ENCODE measurements at places on chromosomes 11 and 22. TPM values are rescaled to one million over a fixed set of nuclear protein-coding genes. Genes with fewer than 3 reads are reported as not detected.

MRGPRF gene
- not detected for total RNA-seq

CD3D gene
- 491 TPM for total RNA-seq

GPHA2 gene
- not detected for total RNA-seq

BCO2 gene
- 0.49 TPM for total RNA-seq

- peaks cover 14% of the 10 kb centered on the region for H3K4me1 ChIP-seq
- no peaks in the 10 kb centered on the region for H3K27me3 ChIP-seq
- no peak overlapping the region for H3K4me3 ChIP-seq
- no peak for DNase-seq
- peaks cover 17% of the 10 kb centered on the region for H3K36me3 ChIP-seq
- no peak overlapping the region for H3K27ac ChIP-seq
These were observed 86.1 kb upstream of the HORMAD2 start for GRCh38 chr22:29994027-29994715.

DNA sequence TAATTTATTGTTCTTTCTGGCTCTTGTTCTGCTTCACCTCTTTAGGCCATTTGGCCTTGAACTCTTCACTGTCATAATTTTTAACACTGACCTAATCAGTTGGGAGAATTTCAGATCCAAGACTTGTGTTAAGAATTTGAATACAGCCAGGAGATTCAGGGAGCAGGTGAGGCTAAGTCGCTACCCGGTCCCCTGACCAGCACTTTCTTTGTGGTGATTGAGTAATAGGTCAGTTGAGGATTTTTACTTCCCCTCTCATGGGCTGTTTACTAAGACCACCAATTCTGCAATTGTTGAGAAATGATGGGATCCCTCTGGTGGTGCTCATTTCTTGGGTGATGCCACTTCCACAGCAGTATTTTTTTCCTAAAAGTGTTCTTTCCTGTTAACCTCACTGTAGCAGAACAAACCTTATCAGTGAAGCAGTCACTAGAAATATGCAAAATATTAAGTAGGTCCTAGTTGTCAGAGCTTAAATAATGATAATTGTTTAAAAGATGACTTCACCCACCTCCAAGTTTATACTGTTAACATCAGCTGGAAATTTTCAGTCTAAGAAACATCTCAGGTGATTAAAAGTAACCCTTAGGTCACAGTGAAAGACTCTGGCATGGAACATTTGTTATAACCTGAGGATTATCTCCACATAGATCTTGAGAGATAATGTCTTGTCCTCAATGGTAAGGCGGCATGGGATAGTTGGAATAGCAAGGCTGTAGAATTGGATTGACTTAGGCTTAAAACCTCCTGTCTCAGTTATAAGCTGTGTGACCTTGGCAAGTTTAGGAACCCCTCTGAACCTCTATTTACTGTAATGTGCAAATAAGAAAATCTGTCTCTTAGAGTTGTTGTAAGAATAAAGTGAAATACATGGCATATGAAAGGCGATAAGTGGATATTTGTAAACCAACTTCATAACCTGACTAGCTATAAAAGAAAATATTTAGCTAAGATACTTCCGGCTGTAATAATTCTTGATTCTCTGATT, 41.3 kb downstream of the POLD3 start:
- peaks cover 21% of the 10 kb centered on the region for H3K4me1 ChIP-seq
- no peak overlapping the region for H3K4me3 ChIP-seq
- no peak overlapping the region for H3K27ac ChIP-seq
- H3K27me3 ChIP-seq, result no peaks in the 10 kb centered on the region
